ENCODE measurements at places on chromosomes 3 and 15. TPM values are rescaled to one million over a fixed set of nuclear protein-coding genes. Genes with fewer than 3 reads are reported as not detected.

GRCh38 chr3:16884084-16884747 lies 539 bp upstream of the PLCL2 start:
- DNase-seq: peak; percentile 81
- no peaks in the 10 kb centered on the region for H3K36me3 ChIP-seq
- peaks cover 24% of the 10 kb centered on the region for H3K27me3 ChIP-seq
- H3K27ac ChIP-seq: peak overlapping the region; percentile 4
- H3K4me1 ChIP-seq: peaks cover 36% of the 10 kb centered on the region

- no peak overlapping the region for H3K4me3 ChIP-seq
- peaks cover 10% of the 10 kb centered on the region for H3K36me3 ChIP-seq
- no peaks in the 10 kb centered on the region for H3K4me1 ChIP-seq
Observed at GRCh38 chr3:185632996-185633395, 46.9 kb downstream of the SENP2 start.

DNA sequence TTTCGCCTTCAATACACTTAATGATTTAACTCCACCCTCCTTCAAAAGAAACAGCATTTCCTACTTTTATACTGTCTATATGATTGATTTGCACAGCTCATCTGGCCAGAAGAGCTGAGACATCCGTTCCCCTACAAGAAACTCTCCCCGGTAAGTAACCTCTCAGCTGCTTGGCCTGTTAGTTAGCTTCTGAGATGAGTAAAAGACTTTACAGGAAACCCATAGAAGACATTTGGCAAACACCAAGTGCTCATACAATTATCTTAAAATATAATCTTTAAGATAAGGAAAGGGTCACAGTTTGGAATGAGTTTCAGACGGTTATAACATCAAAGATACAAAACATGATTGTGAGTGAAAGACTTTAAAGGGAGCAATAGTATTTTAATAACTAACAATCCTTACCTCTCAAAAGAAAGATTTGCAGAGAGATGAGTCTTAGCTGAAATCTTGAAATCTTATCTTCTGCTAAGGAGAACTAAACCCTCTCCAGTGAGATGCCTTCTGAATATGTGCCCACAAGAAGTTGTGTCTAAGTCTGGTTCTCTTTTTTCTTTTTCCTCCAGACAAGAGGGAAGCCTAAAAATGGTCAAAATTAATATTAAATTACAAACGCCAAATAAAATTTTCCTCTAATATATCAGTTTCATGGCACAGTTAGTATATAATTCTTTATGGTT lies at the start of gene CCR5:
CCR5 (plus strand) TSS at position 108 of the 680 bp plus-strand sequence. CDS start 1,957 bp downstream, outside the sequence.
- H3K4me3 ChIP-seq: no peak within 1 kb of the TSS

DNA sequence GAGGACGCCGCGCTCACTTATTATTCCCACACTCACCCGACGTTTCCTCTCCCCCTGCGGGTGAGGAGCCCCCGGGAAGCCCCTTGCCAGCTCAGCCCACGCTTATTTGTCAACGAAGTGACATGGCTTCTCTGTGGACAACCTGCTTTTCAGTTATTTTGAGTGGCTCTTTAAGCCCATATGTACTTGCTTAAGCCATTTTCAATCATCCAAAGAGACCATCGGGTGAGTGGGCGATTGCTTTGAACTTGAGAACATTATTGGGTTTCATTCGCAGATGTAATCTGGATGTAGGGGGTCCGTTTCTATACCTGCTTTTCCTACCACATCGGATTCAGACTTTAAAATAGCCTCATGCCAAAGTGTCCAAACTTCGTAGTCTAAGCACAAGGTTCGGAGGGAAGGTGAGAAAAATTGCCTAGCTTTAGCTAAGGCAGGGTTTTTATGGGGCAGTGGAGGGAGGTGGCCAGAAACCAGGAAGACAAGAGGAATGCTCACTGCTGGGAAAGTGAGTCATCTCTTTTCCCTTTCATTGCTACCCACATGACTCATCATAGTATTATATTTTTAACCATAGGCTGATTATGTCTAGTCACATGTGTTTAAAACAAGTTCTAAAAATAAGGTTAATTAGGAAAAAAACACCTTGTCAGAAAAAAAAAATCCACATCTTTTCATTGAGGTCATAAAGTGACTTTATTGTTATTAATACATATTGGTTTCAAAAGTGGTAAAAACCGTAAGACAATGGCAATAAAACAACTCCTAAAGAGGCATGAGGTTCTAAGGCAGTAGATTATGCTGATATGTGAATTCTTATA lies 773.1 kb upstream of the NR2F2 start:
- peak overlapping the region; percentile 68 for H3K4me3 ChIP-seq
- H3K27ac ChIP-seq: peak overlapping the region; percentile 70
- H3K27me3 ChIP-seq: no peaks in the 10 kb centered on the region
- peaks cover 27% of the 10 kb centered on the region for H3K4me1 ChIP-seq
- H3K36me3 ChIP-seq: no peaks in the 10 kb centered on the region

EEF1AKMT4 gene
- 6.4 TPM for total RNA-seq

DNA sequence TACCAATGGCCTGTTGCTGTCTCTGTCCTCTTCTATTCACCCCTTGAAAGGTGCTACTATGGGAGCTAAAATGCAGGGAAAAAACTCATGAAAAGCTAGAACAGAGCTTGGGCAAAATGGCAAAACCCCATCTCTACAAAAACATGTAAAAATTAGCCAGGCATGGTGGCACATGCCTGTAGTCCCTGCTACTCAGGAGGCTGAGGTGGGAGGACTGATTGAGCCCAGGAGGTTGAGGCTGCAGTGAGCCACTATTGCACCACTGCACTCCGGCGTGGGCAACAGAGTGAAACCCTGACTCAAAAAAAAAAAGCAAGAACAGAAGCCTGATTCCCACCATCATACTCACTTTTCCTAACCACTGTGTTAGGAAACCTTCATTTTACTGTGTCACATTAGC lies 1.9 kb downstream of the MAP4 start:
- H3K27ac ChIP-seq: no peak overlapping the region
- H3K36me3 ChIP-seq: peaks cover 14% of the 10 kb centered on the region
- no peak overlapping the region for H3K4me3 ChIP-seq
- H3K4me1 ChIP-seq: peaks cover 39% of the 10 kb centered on the region

DNA sequence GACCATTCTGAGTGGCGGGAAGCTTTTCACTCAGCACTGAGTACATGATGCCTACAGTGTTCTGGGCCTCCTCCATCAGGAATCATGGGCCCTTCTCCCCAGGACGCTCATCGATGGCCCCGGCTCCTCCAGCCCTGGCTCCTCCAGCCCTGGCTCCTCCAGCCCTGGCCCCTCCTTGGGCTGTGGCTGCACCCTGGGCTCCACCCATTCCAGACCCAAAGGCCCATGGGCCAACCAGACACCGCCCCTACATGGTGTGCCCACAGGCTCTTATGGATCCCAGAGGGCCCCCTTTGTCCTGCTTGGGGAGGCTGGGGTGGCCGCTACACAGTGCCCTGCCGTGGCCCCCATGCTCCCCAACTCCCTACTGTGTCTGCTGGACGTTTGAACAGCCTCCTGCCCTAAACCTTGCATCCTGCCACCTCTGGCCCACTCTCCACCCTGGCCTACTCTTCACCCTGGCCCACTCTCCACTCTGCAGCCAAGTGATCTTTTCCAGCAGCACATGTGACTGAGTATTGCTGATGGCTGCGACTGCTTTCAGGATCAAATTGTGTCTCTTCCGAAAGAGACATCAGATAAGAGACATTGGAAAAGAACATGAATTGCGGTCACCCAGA lies 57.9 kb downstream of the APBA2 start:
- H3K36me3 ChIP-seq: peaks cover 12% of the 10 kb centered on the region
- H3K4me1 ChIP-seq: peaks cover 4% of the 10 kb centered on the region
- H3K27ac ChIP-seq: no peak overlapping the region
- no peak overlapping the region for H3K4me3 ChIP-seq
- no peak for DNase-seq

B3GALNT1 gene
- total RNA-seq: 19.6 TPM

IMPG2 gene
- total RNA-seq: 0.53 TPM

GRCh38 chr3:161310649-161311423 lies 60.5 kb downstream of the SPTSSB start:
- no peak overlapping the region for H3K27ac ChIP-seq
- DNase-seq: no peak
- H3K27me3 ChIP-seq: no peaks in the 10 kb centered on the region
- H3K4me1 ChIP-seq: peaks cover under 1% of the 10 kb centered on the region
- H3K36me3 ChIP-seq: no peaks in the 10 kb centered on the region

DNA sequence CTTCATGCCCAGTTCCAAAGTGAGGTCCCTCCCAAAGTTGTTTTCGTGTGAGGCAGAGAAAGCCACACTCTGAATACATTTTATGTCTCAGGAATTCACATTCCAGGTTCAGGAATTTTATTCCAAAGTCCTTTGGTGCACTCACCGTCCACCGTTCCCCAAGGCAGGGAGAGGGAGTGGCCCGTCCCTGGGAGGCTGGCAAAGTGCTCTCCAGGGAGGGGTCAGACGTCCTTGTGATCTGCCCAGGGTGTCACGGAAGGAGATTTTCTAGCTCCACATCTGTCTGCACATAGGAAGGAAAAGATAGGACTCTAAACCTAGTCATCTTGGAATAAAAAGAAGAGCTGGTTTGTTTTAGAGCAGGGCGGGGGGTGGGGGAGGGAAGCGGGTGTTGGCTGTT lies 47.9 kb downstream of the KLF13 start:
- no peaks in the 10 kb centered on the region for H3K27me3 ChIP-seq
- no peak for DNase-seq
- H3K4me1 ChIP-seq: peaks cover 9% of the 10 kb centered on the region
- peak overlapping the region; percentile 53 for H3K27ac ChIP-seq
- H3K4me3 ChIP-seq: no peak overlapping the region

- no peak overlapping the region for H3K27ac ChIP-seq
- no peaks in the 10 kb centered on the region for H3K27me3 ChIP-seq
Observed at GRCh38 chr3:127030508-127031412, 47.8 kb downstream of the PLXNA1 start.

PPP1R14D gene
- 0.70 TPM for total RNA-seq

GRCh38 chr3:137998121-137999042 lies 11.6 kb upstream of the CLDN18 start:
- no peaks in the 10 kb centered on the region for H3K36me3 ChIP-seq
- H3K27me3 ChIP-seq: peaks cover 3% of the 10 kb centered on the region
- no peaks in the 10 kb centered on the region for H3K4me1 ChIP-seq
- peak overlapping the region; percentile 66 for H3K4me3 ChIP-seq
- H3K27ac ChIP-seq: no peak overlapping the region

DNA sequence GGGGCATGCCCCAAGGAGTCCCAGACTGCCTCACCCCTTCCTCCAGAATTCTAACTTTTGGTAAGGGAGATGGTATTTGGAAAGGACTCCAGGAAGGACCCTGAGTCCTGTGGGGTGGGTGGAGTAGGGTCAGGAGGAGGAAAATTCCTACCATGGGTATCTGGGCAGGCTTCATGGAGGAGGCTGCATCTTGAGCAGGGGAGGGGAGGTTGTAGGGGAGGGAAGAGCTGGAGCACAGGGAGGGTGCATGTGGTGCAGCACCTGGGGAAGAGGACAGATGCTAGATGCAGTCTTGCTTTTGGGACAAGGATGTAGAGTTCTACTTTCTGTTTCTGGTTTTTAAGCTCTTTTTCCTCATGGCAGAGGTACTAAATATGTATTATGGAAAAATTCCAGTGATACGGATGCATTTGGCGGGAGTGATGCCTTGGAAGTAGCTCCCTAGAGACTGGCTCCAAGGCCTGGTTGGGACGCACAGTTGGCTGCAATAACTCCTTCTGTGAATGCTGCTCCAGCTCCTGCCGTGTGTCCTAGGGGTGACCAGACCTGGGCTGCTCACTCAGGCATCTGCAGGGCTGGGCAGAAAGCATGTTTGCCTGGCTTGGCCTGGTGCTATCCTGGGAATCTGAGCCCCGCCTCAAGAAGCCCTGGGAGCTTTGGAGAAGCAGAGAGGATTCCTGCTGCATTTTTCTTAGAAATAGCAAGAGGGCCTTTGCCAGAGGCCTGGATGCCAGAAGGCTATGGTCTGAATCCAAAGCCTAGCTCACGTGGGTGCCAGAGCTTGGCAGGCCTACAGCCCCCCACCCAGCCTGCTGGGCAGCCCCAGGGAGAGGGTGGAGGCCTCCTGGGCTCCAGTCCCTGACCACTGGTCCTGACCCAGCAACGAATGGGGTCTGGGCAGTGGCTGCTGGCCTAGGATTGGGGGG lies 10.1 kb downstream of the SEMA3F start:
- H3K27me3 ChIP-seq: no peaks in the 10 kb centered on the region
- no peak overlapping the region for H3K27ac ChIP-seq

LRCH3 gene
- 49.7 TPM for total RNA-seq

GRCh38 chr3:155675094-155675493 lies 69.8 kb downstream of the PLCH1 start:
- peaks cover 18% of the 10 kb centered on the region for H3K4me1 ChIP-seq
- no peak overlapping the region for H3K27ac ChIP-seq
- peaks cover 60% of the 10 kb centered on the region for H3K27me3 ChIP-seq
- H3K36me3 ChIP-seq: no peaks in the 10 kb centered on the region
- H3K4me3 ChIP-seq: no peak overlapping the region
- no peak for DNase-seq

MON1A gene
- total RNA-seq: 9.2 TPM

GRCh38 chr3:97952872-97953271 lies 19.4 kb downstream of the RIOX2 start:
- no peaks in the 10 kb centered on the region for H3K27me3 ChIP-seq
- DNase-seq: no peak
- H3K36me3 ChIP-seq: peaks cover 49% of the 10 kb centered on the region
- peak overlapping the region; percentile 75 for H3K27ac ChIP-seq

DNA sequence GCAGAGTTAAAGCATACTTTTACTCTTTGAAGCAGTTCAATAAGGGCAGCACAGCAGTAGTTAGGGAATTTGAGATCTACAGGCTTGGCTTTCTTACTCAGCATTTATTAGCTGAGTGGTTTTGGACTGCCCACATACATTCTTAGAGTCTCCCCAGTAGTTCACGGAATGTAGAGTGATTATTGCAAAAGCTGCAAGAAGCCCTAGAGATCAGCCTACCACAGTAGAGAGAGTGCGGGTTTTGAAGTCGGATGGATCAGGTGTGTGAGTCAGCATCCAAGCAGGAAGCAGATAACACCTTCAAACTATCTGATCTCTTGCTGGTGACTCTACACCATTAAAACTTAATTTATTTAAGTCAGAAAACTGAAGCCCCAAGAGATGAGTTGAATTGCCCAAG lies 171.9 kb downstream of the SYNPR start:
- no peaks in the 10 kb centered on the region for H3K36me3 ChIP-seq
- no peak for DNase-seq
- H3K4me1 ChIP-seq: peaks cover 7% of the 10 kb centered on the region
- H3K27ac ChIP-seq: no peak overlapping the region
- H3K4me3 ChIP-seq: no peak overlapping the region

- DNase-seq: no peak
- no peaks in the 10 kb centered on the region for H3K4me1 ChIP-seq
- no peak overlapping the region for H3K27ac ChIP-seq
- H3K36me3 ChIP-seq: no peaks in the 10 kb centered on the region
- peaks cover 44% of the 10 kb centered on the region for H3K27me3 ChIP-seq
- H3K4me3 ChIP-seq: no peak overlapping the region
Observed at GRCh38 chr3:51817375-51817774, 38.3 kb upstream of the IQCF6 start.

MAGEF1 gene
- total RNA-seq: 69.2 TPM
